ENCODE measurements at places on chromosomes 7 and 10.

GRCh38 chr10:43124094-43124521 is 14.1 kb upstream of the CSGALNACT2 start:
- H3K27me3 ChIP-seq: no peaks in the 10 kb centered on the region
- DNase-seq: no peak
- no peak overlapping the region for H3K27ac ChIP-seq
- no peak overlapping the region for H3K4me3 ChIP-seq
- H3K4me1 ChIP-seq: no peaks in the 10 kb centered on the region

DNA sequence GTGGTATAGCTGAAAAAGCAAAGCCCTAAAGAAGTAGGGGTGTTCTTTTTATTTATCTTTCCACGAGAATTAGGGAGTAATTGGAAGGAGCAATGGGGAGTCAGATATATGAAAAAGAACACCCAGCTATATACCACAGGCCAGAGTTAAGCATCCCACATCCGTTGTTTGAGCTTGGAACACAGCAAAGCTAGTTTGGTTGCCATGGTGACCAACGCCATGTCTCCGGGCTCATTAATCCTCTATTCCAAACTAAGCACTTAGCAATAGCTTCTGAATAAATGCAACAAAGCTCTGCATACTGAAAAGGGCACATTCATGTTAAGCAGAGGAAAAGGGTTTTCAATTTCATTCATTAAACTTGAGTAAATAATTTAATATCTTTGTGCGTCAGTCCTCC is 23.5 kb downstream of the ASB4 start:
- H3K4me1 ChIP-seq: no peaks in the 10 kb centered on the region
- no peaks in the 10 kb centered on the region for H3K36me3 ChIP-seq
- no peak overlapping the region for H3K27ac ChIP-seq
- no peaks in the 10 kb centered on the region for H3K27me3 ChIP-seq
- no peak overlapping the region for H3K4me3 ChIP-seq

DNA sequence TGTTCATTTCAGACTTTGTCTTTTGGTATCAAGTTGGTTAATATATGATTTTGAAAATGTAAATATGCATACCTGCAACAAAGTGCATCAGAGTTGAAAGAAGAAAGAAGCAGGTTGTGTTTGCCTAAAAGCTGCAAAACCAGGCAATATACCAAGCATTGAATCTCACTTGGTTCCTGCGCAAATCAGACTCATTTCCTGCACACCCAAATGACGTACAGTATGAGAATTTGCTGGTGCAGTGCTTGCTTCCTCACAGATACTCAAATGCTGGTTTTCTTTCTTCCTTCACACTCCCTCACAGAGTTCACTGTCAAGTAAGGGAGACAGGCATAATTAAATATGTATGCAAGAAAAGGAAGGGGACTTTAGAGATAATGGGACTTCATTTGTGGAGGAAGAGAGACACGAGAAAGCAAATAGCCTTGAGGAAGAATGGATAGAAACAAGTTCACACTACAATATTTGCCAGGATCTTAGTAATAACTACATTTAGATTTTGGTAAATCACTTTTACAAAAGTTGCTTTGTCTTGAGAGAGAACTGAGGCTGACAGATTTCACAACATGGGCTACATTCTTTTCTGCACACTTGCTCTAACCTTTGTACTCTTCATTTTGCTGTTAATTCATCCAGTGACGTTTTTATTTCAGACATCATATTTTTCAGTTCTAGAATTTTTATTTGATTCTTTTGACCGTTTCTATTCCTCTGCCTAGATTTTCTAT is 56.9 kb upstream of the AOAH start:
- no peaks in the 10 kb centered on the region for H3K27me3 ChIP-seq
- H3K4me1 ChIP-seq: no peaks in the 10 kb centered on the region
- no peak overlapping the region for H3K27ac ChIP-seq
- no peak for DNase-seq

GRCh38 chr10:100303724-100304319 is 17.3 kb upstream of the BLOC1S2 start:
- no peak overlapping the region for H3K4me3 ChIP-seq
- no peaks in the 10 kb centered on the region for H3K36me3 ChIP-seq
- no peak overlapping the region for H3K27ac ChIP-seq
- H3K4me1 ChIP-seq: no peaks in the 10 kb centered on the region
- DNase-seq: no peak

GRCh38 chr10:105840288-105840770 is 1199.2 kb downstream of the SORCS3 start:
- H3K36me3 ChIP-seq: no peaks in the 10 kb centered on the region
- no peak overlapping the region for H3K4me3 ChIP-seq
- DNase-seq: no peak
- no peaks in the 10 kb centered on the region for H3K4me1 ChIP-seq
- no peaks in the 10 kb centered on the region for H3K27me3 ChIP-seq

DNA sequence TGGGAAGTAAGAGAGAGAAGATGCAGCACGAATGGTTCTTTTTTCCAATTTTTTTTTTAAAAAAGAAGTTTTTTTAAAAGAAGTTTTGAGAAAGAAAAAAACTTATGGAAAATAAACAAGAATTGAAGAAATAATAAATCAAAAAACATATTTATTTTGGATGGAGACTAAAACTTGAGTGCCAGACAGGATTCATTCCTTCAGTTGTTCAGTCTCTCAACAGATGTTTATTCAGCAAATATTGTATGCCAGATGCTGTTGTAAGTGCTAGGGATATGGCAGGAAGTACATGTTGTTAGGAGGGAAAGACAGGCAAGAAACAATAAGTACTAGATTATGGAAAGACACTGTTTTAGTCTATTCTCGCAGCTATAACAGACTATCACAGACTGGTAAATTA is 750.7 kb upstream of the PHF14 start:
- no peak overlapping the region for H3K27ac ChIP-seq
- no peaks in the 10 kb centered on the region for H3K27me3 ChIP-seq
- no peaks in the 10 kb centered on the region for H3K4me1 ChIP-seq
- H3K36me3 ChIP-seq: no peaks in the 10 kb centered on the region
- H3K4me3 ChIP-seq: no peak overlapping the region

DNA sequence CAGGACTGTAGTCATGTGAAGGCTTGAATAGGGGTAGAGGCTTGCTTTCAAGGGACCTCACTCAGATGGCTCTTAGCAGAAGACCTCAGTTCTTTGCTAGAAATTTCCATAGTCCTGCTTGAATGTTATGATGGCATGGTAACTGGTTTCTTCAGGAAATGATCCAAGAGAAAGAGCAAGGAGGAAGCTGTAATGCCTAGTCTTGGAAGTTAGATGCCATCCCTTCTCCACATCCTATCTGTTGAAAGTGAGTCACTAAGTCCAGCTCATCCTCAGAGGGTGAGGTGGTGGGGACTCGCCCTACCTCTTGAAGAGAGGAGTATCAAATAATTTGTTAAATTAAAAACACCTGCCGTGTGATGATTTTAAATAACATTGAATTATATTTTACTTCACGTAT is 4.6 kb downstream of the MGAM start:
- H3K27me3 ChIP-seq: no peaks in the 10 kb centered on the region
- no peaks in the 10 kb centered on the region for H3K4me1 ChIP-seq
- H3K4me3 ChIP-seq: no peak overlapping the region
- no peak overlapping the region for H3K27ac ChIP-seq
- DNase-seq: no peak

DNA sequence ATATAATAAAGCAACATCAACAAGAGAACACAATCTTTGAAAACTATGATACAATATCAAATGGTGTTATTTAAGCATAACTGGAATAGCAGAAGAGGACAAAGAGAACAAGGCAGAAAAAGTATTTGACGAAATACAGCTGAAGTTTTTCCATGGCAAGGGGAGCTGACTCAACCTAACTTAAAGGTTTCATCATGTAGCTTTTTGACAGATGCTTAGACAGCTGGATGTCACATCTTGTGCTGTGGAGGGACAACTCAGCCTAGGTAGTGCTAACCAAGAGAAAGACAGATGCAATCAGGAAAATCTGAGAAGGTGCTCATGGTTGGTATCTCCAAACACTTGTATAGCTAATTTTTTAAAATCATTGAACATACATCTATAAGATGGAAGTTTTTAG is 208.2 kb downstream of the TFEC start:
- no peak overlapping the region for H3K4me3 ChIP-seq
- H3K27me3 ChIP-seq: no peaks in the 10 kb centered on the region
- no peak for DNase-seq
- no peaks in the 10 kb centered on the region for H3K36me3 ChIP-seq
- H3K4me1 ChIP-seq: no peaks in the 10 kb centered on the region
- no peak overlapping the region for H3K27ac ChIP-seq

- no peaks in the 10 kb centered on the region for H3K4me1 ChIP-seq
- no peak overlapping the region for H3K4me3 ChIP-seq
- H3K27me3 ChIP-seq: no peaks in the 10 kb centered on the region
- no peak for DNase-seq
- no peaks in the 10 kb centered on the region for H3K36me3 ChIP-seq
Measured at GRCh38 chr7:138355254-138355653, 104.8 kb upstream of the TRIM24 start.

DNA sequence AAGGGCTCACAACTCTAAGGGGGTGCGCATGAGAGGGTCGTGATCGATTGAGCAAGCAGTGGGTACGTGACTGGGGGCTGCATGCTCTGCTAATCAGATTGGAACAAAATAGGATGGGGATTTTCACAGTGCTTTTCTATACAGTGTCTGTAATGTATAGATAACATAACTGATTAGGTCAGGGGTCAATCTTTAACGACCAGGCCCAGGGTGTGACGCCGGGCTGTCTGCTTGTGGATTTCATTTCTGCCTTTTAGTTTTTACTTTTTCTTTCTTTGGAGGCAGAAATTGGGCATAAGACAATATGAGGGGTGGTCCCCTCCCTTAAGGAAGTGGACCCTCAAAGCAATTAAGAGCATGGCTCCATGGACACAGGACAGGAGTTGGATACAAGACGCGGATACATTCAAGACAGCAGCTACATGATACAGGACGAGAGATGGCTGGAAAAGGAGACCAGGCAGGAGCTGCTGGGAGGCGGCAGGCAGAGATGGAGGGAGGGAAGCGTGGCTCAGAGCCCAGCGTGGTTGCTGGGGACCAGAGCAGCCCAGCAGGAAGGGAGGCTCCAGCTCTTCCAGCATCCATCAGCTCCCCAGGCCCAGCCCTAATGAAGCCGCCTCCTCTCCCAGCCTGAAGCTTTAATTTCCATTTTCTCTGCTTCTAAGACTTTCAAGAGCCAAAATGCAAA is 31.6 kb downstream of the GSDME start:
- H3K36me3 ChIP-seq: no peaks in the 10 kb centered on the region
- H3K27me3 ChIP-seq: no peaks in the 10 kb centered on the region
- H3K4me3 ChIP-seq: no peak overlapping the region
- no peaks in the 10 kb centered on the region for H3K4me1 ChIP-seq

GRCh38 chr7:132112657-132113056 is 463.6 kb downstream of the PLXNA4 start:
- no peak for DNase-seq
- no peaks in the 10 kb centered on the region for H3K4me1 ChIP-seq
- no peaks in the 10 kb centered on the region for H3K36me3 ChIP-seq
- H3K27ac ChIP-seq: no peak overlapping the region
- H3K27me3 ChIP-seq: no peaks in the 10 kb centered on the region

DNA sequence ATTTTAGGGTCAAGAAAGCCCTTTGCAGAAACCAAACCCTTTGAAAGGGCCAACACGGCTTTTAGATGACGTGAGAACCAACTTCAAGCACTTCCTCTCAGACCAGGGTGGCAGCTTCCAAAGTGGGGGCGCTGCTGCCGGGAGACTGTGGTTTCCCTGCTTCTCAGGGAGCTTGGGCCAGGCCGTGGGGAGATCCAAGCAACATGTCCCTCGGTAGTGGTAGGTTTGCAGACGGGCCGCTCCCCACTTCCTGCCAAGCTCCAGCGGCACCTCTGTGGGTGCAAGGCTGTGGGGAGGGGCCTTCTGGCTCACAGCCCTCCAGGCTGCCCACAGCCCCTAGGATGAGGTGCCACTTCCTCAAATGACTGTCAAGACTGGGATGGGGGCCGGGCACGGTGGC is 132.4 kb downstream of the FAM53B start:
- DNase-seq: no peak
- H3K4me1 ChIP-seq: no peaks in the 10 kb centered on the region
- no peak overlapping the region for H3K27ac ChIP-seq

DNA sequence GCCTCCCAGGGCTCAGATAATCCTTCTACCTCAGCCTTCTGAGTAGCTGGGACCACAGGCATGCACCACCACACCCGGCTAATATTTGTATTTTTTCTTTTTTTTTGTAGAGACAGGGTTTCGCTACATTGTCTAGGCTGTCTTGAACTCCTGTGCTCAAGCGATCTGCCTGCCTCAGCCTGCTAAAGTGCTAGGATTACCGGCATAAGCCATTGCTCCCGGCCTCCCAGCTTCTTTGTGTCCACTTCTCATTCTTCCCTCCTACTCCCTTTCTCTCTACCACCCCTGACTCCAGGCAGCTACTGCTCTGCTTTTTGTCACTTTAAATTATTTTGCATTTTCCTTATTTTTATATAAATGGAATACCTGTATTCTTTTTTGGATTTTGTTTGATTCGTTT is 83.4 kb downstream of the PALS2 start:
- H3K4me3 ChIP-seq: no peak overlapping the region
- H3K27me3 ChIP-seq: no peaks in the 10 kb centered on the region
- no peaks in the 10 kb centered on the region for H3K36me3 ChIP-seq
- H3K4me1 ChIP-seq: no peaks in the 10 kb centered on the region
- DNase-seq: no peak
- H3K27ac ChIP-seq: no peak overlapping the region

- no peak overlapping the region for H3K4me3 ChIP-seq
- no peaks in the 10 kb centered on the region for H3K36me3 ChIP-seq
- H3K27me3 ChIP-seq: no peaks in the 10 kb centered on the region
- DNase-seq: no peak
- no peaks in the 10 kb centered on the region for H3K4me1 ChIP-seq
- no peak overlapping the region for H3K27ac ChIP-seq
Measured at GRCh38 chr10:131751827-131752775, 148.7 kb upstream of the PPP2R2D start.

DNA sequence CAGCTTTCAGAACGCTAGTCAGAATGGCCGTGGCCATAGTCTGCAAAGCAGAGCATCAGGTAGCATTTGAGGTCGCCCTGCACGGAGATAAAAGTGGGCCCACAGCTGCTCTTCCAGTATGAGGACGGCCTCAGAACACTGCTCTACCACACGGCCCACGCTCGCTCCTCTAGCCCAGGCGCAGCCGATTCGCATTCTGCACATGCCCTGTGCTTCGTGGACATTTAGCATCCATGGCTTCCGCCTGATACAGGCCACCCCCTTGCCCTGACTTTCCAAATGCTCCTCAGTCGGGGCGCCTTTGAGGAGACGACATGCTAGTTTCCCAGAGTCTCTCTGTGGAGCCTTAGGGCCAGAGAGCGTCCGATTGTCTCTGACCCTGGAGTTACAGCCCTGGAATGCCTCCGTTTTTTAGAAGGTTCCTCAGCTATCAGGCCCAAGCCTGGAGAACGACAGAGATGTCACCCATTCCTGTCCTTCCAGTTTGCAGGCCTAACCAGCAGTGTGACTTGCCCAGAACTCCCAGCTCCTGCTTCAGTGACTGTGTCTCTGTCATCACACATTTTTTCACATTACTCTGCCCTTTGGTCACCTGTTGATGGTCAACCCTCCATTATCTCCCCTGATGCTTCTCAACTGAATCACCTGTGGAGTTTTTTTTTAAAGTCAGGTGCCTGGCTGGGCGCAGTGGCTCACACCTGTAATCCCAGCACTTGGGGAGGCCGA is 14.3 kb downstream of the STRA8 start:
- DNase-seq: no peak
- H3K4me3 ChIP-seq: no peak overlapping the region
- H3K4me1 ChIP-seq: no peaks in the 10 kb centered on the region
- H3K27ac ChIP-seq: no peak overlapping the region
- H3K27me3 ChIP-seq: no peaks in the 10 kb centered on the region

Data from pancreas (tissue), 10 donors.